Heart right ventricle (tissue), 16 donors: ENCODE measurements at places on chromosomes 7 and 10.

- DNase-seq, result no peak
Observed at GRCh38 chr10:112412696-112413095, 34.0 kb downstream of the ZDHHC6 start.

GRCh38 chr7:45699015-45699309 lies 124.8 kb downstream of the ADCY1 start:
- DNase-seq, result no peak

DNA sequence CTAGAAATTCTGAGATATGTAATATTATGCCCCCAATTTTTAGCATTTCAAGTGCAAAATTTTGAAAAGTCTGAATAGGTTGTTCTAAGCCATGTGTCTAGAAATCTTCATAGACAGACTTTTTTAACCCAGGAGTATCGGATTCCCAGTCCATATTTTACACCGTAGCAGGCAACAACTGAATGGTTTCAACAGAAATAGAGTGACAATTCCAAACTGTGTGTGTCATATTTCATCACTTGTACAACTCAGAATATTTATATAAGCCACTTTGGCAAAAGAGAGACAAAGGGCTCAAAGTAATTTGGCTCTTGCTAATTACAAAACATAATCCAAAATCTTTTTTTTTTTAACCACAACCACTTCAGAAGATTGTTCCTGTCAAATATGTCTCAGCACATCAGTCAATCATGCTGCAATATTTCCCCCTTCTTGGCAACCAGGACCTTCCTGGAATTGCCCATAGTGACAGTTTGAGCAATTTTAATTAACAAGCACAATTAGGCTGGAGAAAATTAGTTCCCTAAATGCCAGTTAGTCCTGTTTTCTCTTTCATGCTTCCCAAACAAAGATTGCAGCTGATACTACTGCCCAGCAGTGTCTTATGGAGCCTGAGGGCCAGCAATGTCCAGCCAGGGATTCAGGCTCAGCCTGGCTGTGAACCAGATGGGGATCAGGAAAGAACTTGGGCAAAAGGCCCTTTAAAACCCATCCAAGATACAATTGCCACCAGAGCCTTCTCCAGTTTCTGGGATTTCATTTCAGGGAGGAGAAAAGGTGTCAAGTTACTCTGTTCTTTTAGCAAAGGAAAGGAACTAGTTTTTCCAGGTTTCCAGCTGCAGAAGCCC lies 533.3 kb upstream of the GHITM start:
- DNase-seq, result no peak

DNA sequence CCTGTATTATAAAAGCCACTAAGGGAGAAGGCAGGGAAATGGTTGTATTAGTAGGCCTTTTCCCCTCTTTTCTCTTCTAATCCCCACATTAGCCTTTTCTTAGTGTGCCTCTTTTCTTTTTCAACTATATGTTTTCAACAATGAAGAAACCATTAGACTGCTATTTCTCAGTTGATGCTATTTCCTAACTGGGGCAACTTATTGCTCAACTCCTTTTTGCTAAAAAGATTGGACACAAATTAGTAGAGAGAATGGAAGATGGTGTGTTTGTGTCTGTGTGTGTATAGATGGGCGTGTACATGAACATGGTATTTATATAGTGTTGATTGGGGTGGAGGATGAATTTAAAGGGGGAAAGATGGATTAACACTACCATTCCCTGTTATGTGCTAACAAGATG lies 28.4 kb downstream of the TBC1D12 start:
- DNase-seq, result no peak

GRCh38 chr10:71371750-71372166 lies 25.0 kb upstream of the CDH23 start:
- no peak for DNase-seq

- no peak for DNase-seq
Observed at GRCh38 chr7:35255443-35256255, 1.7 kb upstream of the TBX20 start.

GRCh38 chr7:101787864-101788263 lies 29.6 kb upstream of the CUX1 start:
- no peak for DNase-seq

GRCh38 chr10:76408646-76409045 lies 977.2 kb downstream of the LRMDA start:
- DNase-seq, result no peak
